ENCODE measurements at places on chromosomes 1 and 21.

DNA sequence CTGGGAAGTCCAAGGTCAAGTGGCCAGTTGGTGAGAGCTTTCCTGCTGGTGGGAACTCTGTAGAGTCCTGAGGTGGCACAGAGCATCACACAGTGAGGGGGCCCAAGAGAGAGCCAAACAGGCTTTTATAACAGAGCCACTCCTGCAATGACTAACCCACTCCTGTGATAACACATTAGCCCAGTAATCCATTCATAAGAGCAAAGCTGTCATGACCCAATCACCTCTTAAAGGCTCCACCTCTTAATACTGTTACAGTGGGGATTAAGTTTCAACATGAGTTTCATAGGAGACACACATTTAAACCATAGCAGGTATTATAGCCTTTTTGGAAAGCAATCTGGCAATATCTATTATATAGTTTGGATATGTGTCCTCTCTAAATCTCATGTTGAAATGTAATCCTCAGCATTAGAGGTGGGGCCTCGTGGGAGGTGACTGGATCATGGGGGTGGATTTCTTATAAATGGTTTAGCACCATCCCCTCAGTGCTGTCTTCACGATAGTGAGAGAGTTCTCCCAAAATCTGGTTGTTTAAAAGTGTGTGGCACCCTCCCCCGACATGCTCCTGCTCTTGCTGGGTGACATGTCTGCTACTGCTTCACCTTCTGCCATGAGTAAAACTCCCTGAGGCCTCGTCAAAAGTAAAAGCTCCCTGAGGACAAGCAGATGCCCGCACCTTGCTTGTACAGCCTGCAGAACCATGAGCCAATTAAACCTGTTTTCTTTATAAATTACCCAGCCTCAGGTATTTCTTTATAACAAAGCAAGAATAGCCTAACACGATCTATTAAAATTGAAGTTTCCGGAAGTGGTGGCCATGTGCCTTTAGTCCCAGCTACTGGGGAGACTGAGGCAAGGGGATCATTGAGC is 64.5 kb downstream of the CD58 start:
- no peak for DNase-seq

- peak; percentile 15 for DNase-seq
Measured at GRCh38 chr1:174262349-174263241, 103.3 kb downstream of the RABGAP1L start.

DNA sequence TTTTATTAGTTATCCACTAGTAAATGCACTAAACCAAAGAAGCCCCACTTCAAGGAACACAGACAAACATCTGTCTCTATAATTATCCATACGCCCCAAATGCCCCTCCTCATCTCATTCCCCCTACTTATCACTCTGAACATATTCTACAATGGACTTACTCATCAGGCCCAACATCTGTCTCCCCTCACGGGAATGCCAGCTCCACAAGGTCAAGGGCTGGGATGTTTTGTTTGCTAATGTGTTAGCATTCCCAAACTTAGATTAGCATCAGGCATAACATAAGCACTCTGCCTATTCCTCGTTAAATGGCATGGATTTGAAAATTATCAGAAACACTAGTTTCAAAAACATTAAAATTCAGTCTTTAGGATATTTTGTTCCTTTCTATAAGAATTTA is 279.5 kb downstream of the DSCAM start:
- no peak for DNase-seq

GRCh38 chr1:2279210-2279639 is 51.1 kb downstream of the SKI start:
- DNase-seq = no peak

DNA sequence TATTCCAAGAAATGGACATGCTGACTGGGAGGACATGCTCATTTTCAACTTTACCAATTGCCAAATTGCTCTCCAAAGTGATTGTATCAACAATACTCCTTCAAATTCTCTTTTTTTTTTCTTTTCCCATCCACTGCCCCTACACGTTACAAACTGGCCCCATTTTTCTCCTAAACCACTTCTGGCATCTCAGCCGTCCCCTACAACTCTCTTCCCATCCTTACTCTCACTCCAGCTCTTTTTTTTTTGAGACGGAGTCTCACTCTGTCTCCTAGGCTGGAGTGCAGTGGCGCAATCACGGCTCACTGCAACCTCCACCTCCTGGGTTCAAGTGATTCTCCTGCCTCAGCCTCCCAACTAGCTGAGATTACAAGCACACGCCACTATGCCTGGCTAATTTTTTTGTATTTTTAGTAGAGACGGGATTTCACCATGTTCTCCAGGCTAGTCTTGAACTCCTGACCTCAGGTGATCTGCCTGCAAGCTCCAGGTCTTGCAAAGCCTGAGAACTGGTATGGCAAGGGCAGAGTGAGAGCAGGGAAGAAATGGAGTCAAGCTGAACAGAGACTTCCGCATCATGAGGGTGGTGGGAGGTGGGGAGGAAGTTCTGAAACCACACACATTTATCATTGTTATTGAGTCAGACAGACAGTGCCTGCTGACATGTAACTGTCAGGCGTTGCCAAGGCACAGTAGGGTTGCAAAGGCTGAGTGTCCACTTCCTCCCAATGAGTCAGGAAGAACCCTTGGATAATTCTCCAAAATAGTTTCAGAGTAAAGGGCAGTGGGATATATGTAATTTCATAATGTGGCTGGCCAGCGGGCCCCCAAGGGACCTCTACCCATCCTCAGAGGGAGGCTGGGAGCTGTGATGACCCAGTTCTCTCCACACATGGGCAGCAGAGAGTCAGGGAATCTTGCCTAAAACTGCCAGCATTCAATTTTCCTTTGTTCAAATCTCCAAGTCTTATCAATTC is 17.4 kb downstream of the CELA3A start:
- no peak for DNase-seq

- no peak for DNase-seq
Measured at GRCh38 chr1:154783976-154784375, 86.1 kb downstream of the KCNN3 start.

DNA sequence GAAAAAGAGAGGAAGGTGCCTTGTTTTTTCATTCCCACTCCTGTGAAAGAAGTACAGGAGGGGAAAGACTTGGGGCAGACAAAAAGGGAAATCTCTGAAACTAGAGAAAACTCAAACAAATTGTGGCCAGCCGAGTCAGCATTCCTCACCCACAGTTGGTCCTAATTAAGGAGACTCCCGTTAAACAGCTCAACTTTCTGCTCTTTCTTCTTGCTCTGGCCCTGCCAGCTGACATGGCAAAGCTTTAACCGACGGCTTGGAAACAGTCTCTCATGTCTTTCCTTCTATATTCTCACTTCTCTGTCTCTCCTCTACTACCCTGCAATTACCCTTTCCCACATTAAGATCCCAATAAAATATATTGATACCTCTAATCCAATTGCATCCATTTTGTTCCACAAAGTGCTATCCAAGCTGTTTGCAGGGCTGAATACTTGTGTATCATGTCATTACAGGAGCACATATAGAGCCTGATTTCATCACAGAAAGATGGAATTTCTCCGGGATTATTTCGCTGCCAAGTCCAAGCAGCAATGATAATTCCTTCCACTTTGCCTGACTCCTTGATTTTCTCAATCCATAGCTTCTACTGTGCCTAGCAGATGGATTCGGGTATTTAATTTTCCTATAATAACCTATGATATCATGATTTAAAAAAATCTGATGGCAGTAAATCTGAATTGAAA is 65.4 kb upstream of the IPO9 start:
- no peak for DNase-seq

DNA sequence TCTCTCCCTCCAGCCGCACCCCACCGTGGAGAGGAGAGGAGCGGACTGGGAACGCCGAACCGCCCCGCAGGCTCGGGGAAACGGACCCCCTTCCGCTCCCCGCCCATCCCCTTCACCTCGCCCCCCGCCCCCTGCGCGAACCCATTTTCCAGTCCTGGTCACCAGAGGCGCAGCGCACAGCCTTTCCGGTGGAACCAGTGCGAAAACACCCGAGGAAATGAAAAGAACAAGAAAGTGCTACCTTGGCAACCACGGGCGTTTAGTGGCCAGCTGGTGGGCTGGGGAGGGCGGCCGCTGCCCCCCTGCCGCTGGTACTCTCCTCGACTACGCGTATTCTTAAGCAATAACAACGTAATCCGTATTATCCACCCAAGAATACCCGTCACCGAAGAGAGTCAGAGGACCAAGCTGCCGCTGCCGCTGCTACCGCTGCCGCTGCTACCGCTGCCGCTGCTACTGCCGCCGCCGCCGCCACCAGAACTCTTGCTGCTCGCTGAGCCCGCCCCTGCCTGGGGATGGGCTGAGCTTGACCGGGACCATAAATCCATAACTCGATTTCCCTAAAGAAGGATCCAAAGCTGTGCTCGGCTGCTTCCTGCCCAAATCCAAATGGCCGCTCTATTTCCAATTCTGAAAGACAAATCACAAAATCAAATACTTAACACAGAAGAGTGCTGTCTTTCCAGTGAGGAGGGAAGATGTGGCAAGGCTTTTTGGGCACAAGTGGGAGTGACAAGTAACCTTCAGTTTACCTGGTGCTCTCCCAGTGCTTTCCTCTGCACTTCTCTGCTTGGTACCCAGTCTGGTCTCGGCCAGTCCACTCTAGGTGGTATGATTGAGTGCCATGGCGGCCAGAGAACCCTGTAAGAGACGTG is 125.2 kb upstream of the DPYD start:
- DNase-seq = no peak

GRCh38 chr21:31448496-31448895 is 104.4 kb upstream of the TIAM1 start:
- no peak for DNase-seq

DNA sequence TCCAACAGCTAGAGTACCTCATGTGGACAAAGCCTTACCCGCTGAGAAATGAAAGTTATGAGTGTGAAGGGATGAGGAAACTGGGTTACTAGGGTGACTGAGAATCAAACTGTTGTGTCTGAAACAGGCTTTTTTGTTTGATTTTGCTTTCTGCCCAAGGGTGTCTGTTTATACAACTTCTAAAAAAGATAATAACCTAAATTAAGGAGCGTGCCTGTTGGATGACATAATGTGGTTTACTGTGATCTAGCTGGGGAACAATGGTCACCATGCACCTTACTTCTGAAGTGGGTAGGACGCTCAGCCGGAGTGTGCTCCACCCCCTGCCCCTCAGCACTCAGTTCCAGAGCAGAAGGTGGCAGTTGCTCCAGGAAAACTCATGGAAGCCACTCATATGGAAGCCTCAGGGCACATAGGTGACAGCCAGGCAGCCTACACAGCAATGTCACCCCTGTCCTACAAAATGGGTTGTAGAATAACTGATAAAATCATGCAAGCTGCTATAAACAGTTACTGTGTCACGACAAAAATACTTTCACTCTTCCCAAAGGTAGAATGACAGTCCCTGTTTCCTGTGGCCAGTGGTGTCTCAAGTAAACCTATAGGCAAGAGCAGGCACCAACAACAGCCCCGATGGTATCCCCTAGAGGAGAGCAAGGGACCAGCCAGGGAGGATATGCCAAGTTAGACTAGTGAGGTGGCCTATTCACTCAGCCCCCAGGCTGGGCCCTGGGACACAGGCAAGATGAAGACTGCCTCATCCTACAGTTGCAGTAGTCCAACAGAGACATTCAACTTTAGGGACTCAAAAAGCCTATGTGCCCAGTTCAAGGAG is 29.3 kb downstream of the SIPA1L2 start:
- no peak for DNase-seq

Measured in HCT116 (cell line).